ENCODE measurements at places on chromosomes 5 and 9. TPM values are rescaled to one million over a fixed set of nuclear protein-coding genes. Genes with fewer than 3 reads are reported as not detected.

The IFNA13 gene
- not detected for total RNA-seq

The LHFPL2 gene
- 43.6 TPM for total RNA-seq

The PTGER4 gene
- 28.5 TPM for total RNA-seq

DNA sequence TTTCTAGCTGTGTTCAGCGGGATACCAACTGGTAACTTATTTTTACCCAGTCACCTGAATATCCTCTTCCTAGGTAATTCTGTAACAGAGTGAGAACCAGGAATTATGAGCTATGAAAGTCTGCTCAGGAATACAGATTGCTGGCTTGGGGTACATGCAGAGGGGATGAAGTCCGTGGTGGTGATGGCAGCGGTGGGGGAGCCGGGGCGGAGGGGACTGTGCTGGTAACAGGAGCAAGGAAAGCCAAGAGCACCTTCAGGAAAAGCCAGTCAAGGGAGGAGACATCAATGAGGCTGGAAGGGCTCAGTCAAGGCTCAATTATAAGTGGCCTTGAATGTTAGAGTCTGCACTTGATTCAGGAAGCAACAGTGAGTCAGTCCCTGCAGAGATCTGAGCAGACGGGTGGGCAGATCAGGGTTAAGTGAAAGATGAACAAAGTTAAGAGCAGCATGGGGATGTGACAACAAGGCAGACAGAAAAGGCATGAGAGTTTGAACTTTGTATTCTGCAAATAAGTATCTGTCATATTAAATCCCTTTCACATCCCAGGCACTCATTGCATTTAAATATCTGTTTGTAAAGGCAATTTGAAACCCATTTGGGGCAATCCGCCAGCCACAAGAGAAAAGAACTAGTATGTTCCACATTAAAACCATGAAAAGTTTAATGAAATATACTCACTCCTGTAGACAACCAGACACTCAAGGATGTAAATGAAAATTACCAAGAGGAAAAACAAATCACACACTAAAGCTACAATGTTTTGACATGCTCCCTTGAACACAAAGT lies 101.2 kb downstream of the TTC39B start:
- no peak for DNase-seq
- H3K36me3 ChIP-seq, result no peaks in the 10 kb centered on the region
- H3K27ac ChIP-seq, result no peak overlapping the region
- no peaks in the 10 kb centered on the region for H3K4me1 ChIP-seq

- no peaks in the 10 kb centered on the region for H3K36me3 ChIP-seq
- no peak for DNase-seq
- no peak overlapping the region for H3K27ac ChIP-seq
- H3K27me3 ChIP-seq, result peaks cover 13% of the 10 kb centered on the region
- no peaks in the 10 kb centered on the region for H3K4me1 ChIP-seq
Observed at GRCh38 chr9:91465420-91465819, 41.8 kb upstream of the NFIL3 start.

GRCh38 chr5:159779481-159779880 lies 136.8 kb upstream of the ADRA1B start:
- H3K27ac ChIP-seq, result no peak overlapping the region
- H3K4me1 ChIP-seq, result peaks cover 22% of the 10 kb centered on the region
- no peak for DNase-seq

GRCh38 chr5:154653764-154654485 lies 101.3 kb upstream of the LARP1 start:
- no peaks in the 10 kb centered on the region for H3K36me3 ChIP-seq
- H3K4me1 ChIP-seq, result peaks cover 5% of the 10 kb centered on the region
- DNase-seq, result no peak
- no peak overlapping the region for H3K27ac ChIP-seq

DNA sequence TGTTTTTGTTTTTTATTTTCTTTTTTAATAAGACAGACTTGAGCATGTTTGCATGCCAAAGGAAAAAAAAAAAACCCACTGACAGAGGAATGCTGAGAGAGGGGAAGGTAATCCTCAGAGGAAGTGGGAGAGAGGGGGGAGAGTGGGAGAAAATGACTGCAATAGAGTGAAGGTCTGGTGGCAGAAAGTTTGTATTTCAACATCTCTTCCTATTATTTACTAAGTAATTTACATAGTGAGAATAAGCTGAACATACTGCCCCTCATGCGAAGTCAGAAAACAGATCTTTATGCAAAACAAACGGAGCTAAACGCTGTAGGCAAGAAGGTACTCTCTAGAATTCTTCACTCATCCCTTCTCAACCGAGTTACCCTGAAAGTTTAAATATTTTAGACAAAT lies 45.0 kb downstream of the ELL2 start:
- H3K4me3 ChIP-seq, result no peak overlapping the region
- H3K4me1 ChIP-seq, result peaks cover 24% of the 10 kb centered on the region
- DNase-seq, result no peak
- H3K27me3 ChIP-seq, result no peaks in the 10 kb centered on the region

GRCh38 chr5:137606401-137606800 lies 107.3 kb upstream of the SPOCK1 start:
- H3K27ac ChIP-seq, result no peak overlapping the region
- no peak for DNase-seq
- H3K4me3 ChIP-seq, result no peak overlapping the region

- peaks cover 24% of the 10 kb centered on the region for H3K4me1 ChIP-seq
- H3K36me3 ChIP-seq, result peaks cover 41% of the 10 kb centered on the region
- no peaks in the 10 kb centered on the region for H3K27me3 ChIP-seq
- no peak overlapping the region for H3K4me3 ChIP-seq
- no peak overlapping the region for H3K27ac ChIP-seq
- DNase-seq, result no peak
Observed at GRCh38 chr9:132356324-132356924, 1.6 kb upstream of the SETX start.

DNA sequence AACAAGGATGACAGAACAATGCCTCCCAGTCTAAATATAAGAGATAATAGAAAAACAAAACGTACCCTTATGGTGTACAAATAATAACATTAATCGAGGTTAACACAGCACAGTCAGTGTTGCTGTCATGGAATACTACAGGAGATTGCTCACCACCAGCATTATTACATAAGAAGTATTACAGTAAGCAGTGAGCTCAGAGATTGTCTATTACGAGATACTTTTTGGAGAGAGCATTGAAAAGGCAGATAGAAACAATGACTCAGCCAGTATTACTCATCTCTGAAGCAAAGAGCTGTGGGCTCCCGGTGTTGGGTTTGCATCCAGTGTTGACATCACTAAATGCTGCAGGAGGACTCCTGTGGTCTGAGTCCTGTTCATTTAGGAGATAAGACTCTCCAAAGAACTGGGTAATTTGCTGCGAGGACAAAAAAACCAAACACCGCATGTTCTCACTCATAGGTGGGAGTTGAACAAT lies 191.9 kb upstream of the SEMA6A start:
- H3K4me3 ChIP-seq, result peak overlapping the region; percentile 35
- peak; percentile 62 for DNase-seq
- peak overlapping the region; percentile 79 for H3K27ac ChIP-seq
- H3K4me1 ChIP-seq, result peaks cover 34% of the 10 kb centered on the region
- peaks cover 19% of the 10 kb centered on the region for H3K36me3 ChIP-seq
- H3K27me3 ChIP-seq, result no peaks in the 10 kb centered on the region

DNA sequence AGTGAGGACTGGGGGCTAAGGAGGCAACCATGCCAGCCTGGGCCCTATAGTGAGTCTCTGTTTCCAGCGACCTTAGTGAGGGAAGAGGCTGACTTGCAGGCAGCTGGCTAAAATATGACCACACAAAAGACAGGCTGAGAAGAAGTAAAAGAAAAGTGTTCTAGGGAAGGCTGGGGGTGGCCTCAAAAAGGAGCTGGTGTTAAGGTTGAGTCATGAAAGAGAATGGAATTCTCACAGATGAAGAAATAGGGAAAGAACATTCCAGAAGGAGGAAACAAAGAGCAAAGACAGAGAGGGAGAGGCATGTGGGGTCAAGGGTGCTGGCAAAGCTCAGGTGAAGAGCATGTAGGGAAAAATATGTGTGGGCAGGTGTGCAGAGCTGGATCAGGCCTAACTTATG lies 302.7 kb upstream of the RFX3 start:
- peaks cover 24% of the 10 kb centered on the region for H3K4me1 ChIP-seq
- no peak for DNase-seq
- H3K27me3 ChIP-seq, result no peaks in the 10 kb centered on the region
- H3K27ac ChIP-seq, result peak overlapping the region; percentile 8
- H3K36me3 ChIP-seq, result peaks cover 21% of the 10 kb centered on the region
- H3K4me3 ChIP-seq, result no peak overlapping the region

DNA sequence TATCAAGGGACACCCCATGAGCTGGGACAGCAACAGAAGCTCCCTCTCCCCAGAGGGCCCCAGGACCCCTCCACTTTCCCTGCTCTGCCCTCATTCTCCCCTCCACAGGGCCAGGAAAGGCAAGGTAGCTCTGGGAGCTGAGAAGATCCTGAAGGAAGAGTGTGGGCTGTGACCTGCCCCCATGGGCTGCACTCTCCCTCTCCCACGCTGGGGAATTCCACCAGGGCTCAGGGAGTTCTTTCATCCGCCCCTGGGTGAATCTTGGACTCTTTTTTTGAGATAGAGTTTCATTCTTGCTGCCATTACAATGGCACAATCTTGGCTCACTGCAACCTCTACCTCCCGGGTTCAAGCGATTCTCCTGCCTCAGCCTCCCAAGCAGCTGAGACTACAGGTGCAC lies 73.8 kb downstream of the C9orf50 start:
- peaks cover 15% of the 10 kb centered on the region for H3K36me3 ChIP-seq
- no peaks in the 10 kb centered on the region for H3K27me3 ChIP-seq
- H3K4me1 ChIP-seq, result peaks cover 8% of the 10 kb centered on the region

- peak overlapping the region; percentile 25 for H3K27ac ChIP-seq
- no peak for DNase-seq
- H3K4me3 ChIP-seq, result no peak overlapping the region
- H3K36me3 ChIP-seq, result no peaks in the 10 kb centered on the region
- H3K27me3 ChIP-seq, result no peaks in the 10 kb centered on the region
Observed at GRCh38 chr5:159240301-159240870, 22.7 kb upstream of the UBLCP1 start.

DNA sequence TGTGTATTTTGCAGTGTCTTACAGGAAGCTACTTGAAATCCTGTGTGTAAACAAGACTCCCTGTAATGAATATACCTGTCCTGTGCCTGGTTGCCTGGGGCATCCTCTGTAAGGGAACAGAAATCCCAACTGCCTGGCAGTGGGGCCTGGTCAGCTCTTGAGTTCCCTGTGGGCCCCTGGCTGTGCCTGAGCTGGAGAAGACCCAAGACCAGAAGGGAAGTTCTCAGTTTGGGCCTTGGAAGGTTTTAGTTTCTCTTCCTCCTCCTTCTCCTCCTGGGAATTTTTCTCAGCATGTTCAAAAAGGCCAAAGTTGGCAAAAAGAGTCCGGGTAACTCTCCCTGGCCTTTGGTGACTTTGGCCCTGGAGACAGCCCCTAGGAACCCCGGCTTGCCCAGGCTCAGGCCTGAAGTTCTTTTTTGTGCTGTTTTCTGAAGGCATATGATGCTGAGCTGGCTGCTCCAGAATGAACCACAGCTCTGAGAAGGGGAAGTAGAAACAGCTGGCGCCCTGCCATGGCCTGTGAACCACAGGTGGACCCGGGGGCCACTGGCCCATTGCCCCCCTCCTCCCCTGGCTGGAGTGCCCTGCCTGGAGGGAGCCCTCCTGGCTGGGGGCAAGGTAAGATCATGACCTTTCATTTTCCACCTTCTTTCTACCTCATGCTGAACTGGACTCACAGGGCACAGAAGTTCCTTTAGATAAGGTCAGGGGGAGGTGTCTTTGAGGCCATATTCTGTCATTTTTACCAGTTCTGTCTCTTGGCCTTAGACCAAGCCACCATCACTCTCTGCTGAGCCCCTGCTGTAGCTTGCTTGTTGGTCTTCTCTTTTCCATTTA lies 5.8 kb downstream of the TMEM268 start:
- H3K4me3 ChIP-seq, result no peak overlapping the region
- no peak for DNase-seq
- H3K27me3 ChIP-seq, result no peaks in the 10 kb centered on the region
- peaks cover 10% of the 10 kb centered on the region for H3K4me1 ChIP-seq
